ENCODE measurements at places on chromosomes 5 and 9.
A peak's percentile ranks its signal among the peaks of the same experiment; 100 is the strongest.

GRCh38 chr5:159027504-159027903 is 72.2 kb downstream of the EBF1 start:
- no peak for DNase-seq

DNA sequence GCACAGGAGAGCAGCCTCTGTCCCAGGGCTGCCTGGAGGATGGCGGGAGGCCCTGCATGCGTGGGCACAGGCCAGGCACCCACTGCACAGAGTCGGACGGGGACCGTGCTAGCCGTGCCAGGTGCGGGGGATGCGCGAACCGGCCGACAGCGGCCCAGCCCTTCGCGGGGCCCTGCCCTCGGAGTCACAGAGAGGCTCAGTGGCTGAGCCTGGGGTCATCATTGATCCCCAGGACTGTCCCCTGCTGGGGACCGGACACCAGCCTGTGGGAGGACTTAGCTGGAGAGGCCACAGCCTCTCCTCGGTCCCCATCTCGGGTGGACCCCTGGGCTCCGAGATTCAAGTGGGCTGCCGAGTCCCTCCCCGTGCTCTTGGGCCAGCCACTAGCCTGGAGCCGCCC is 19.1 kb upstream of the LAMC3 start:
- DNase-seq, result no peak

DNA sequence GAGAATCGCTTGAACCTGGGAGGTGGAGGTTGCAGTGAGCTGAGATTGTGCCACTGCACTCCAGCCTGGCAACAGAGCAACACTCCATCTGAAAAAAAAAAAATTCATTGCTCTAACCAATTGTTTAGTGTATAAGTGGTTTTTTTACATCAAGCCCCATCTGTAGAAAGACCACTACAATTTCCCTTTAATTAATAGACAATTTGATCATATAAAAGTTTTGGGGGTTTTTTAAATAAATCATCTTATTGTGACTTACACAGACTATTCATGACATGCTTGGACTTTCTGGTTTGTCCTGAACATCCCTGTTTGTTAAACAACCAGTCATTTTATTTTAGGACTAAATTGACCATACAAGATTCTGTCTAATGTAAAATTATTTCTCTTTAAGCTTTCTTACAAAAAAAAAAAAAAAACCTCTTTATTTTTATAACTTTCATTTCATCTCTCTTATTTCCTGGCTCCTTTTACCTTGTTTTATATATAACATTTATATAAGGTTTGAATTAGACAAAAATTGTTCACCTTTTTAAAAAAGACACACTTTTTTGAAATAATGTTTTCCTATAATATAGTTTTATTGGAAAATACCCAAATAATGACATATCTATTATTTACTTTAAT is 9.8 kb upstream of the FANCC start:
- DNase-seq, result no peak

DNA sequence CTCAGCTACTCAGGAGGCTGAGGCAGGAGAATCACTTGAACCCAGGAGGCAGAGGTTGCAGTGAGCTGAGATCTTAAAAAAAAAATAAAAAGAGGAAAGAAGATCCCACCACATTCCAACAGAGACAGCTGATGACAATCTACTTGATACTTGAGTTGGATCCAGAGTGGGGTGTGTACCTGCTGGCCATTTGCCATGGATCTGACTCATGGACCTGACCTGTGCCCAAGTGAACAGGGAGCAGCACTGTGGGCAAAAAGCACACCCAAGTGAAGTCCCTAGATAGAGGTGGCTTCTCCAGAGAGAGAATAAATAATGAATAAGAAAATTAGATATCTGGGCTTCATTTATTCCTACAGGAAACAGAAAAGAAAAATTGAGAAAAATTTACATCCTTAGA is 81.2 kb upstream of the MIER3 start:
- DNase-seq, result no peak

DNA sequence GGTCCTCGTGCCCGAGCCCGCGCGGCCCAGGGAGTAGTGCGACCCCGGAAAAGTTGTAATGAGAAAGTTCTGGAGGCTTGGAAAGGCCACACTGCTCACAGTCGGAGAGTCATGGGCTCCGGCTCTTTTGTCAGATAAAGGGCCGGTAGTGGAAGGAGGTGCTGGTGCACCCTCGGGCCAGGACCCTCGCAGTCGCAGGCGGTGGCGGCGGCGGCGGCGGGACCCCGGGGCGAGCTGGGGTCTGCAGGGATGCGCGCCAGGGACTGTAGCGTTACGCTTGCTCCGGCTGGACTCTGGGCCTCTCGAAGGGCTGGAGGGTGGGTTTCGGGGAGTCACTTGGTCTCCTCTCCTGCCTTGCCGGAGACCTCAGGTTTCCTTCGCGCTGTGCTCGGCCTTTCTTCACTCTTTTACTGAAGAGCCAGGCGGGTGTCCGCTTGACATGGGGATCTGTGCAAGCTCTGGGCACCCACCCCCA is 1.5 kb downstream of the RORB start:
- DNase-seq, result peak; percentile 23

DNA sequence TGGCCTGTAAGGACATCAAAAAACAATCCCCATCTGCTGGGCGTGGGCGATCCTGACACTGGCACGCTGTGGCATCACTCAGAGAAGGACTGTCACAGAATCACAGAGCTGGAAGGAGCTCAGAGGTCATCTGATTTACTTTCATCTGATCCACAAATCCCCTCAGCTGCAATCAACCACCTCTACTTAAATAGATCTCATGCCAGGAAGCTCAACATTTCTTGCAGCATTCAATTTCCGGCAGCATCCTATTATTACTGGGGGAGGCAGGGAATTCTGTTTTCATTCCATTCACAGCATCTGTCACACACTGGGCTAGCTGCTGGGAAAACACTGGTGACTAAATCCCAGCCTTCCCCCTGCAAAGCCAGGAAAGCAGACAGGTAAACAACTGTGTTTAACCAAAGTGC is 38.3 kb downstream of the RETREG1 start:
- DNase-seq, result no peak

- DNase-seq, result no peak
These were observed 6.8 kb upstream of the NSD1 start for GRCh38 chr5:177126771-177127170.

DNA sequence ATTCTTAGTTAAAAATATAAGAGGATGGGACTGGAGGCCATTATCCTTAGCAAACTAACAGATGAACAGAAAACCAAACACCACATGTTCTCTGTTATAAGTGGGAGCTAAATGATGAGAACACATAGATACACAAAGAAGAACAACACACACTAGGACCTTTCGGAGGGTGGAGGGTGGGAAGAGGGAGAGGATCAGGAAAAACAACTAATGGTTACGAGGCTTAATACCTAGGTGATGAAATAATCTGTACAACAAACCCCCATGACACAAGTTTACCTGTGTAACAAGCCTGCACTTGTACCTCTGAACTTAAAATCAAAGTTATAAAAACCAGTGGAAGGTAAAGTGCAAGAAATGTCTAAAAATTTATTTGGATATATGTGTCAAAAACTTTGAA is 1047.4 kb upstream of the C9orf72 start:
- no peak for DNase-seq

- no peak for DNase-seq
These were observed 43.9 kb downstream of the HRH2 start for GRCh38 chr5:175701797-175702196.

GRCh38 chr5:172534229-172535107 is 80.1 kb upstream of the SH3PXD2B start:
- DNase-seq, result peak; percentile 42

DNA sequence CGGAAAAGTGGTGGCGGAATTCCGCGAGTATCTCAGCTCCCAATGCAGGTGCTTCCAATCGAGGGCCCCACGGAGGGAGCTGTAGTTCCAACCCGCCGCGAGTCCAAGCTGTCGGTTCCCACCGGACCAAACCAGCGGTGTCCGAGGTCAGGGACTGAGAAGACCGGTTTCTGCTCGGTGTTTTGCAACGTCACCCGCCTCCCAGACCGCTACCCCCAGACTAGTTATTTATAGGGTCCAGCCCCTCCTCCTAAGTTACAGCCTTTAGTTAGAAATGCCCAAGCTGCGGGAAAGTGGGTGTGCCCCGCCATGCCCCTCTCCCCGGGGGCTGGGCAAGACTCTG is 677 bp upstream of the MYORG start:
- DNase-seq, result peak; percentile 61

DNA sequence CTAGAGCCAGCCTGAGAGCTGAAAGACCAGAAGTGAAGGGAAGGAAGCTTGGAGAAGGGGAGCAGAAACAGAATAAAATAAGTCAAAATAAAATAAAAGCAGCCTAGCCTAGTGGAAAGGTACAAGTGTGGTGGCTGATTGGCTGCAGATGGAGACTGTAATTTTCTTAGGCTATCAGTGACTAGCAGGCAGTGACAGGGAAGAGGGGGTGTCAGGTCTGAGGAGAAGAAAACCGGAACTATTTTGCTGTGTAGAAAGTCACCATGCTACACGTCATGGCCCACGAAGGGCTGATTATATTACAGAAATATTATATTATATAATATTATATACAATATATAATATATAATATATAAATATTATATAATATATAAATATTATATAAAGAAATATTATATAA is 98.1 kb upstream of the TAF11L2 start:
- DNase-seq, result no peak

DNA sequence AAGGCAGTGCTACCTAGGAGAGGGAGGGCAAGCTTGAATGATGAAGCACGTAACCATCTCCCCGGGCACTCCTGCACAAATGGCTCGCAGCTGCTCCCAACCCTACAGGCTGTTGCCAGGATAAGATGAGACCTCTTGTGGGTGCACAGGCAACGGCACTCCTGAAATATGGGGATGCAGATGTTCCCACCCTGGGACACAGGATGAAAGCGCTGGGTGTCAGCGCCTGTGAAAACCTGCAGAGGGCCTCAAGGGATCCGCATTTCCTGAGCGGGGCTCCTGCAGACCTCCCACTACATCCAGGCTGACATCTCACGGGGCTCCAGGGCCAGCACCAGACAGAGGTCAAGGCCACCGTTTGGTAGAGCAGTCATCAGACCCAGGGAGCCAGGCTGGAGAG is 60.7 kb downstream of the SMIM23 start:
- DNase-seq, result no peak

DNA sequence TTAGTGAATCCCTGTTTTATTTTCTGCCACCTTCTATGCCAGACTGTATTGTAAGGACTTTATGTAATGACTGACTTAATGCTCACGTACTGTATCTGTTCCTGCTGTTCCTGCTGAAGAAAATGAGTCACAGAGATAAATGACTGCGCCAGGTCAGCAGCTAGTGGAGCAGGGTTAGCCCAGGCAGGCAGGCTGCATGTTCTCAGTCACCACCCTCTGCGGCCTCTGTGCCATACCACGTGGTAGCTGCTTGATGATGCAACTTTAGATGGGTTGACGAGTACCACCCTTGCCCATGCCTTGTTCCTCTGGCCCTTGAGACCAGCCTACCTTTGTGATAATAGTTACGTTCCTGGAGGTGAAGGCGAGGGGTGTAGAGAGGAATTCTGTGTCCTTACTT is 161.9 kb downstream of the TRIO start:
- DNase-seq, result peak; percentile 92

DNA sequence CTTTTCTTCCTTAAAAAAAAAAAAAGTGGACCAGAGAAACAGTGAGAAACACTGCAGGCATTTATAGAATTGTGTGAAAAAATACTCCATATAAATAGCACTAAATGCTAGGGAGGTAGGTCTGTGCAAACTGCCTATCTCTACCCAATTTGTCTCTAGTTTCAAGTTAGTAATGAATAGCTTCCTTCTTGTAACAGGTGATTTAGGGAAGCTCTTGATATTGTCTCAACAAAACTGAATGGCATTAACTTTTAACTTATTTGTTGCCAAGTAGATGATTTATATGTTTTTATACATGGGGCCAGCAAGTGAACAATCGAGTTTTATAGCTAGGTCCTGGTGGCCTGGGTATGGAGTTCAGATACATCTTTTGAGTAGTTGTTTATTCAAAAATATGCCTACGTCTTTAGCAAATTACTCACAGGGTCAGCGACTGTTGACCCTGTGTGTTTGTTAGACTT is 283.6 kb downstream of the NR3C1 start:
- DNase-seq, result no peak

GRCh38 chr9:129231022-129231739 is 53.1 kb upstream of the IER5L start:
- DNase-seq, result no peak

DNA sequence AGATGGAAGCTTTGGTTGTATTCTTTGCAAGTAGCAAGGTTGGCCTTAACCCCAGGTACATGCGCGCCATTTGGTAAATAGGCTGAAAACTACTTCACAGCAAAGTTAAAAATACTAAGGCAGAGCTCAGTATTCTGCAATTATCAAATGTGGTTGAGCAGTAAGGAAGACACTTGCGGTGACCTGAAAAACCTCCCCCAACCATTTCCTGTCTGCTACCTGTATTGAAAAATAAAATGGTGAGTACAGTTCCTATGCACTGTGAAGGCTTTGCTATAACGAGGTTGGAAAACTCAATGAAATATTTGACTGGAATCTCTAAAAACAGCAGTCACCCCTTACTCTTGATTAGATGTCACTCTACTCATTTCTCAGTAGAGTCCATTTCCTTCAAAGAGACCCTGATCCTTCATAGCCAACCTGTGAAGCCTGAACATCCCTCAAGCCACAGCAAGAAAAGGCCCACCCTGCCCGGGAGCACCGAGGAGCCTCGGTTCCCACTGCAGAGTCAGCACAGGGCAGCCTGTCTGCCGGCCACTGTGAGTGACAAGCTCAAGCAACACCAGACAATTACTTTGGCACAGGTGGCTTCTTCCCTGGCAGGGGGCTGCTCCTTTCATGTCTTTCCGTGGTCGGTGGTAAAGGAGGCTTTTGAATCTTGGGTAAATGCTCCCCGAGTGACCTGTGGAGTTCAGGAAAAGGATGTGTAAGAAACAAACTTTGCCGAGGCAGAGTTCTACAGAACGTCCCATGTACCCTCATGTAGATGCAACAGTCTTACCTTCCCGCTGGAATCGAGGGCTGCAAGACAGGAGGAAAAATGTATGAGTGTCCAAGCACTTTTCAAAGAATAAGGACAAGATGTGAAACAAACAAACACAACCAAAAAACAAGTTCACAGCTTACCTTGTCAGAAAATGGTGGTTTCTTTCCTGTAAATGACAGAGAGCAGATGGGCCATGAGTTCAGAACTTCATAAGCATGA is 29.6 kb downstream of the C5orf58 start:
- no peak for DNase-seq

DNA sequence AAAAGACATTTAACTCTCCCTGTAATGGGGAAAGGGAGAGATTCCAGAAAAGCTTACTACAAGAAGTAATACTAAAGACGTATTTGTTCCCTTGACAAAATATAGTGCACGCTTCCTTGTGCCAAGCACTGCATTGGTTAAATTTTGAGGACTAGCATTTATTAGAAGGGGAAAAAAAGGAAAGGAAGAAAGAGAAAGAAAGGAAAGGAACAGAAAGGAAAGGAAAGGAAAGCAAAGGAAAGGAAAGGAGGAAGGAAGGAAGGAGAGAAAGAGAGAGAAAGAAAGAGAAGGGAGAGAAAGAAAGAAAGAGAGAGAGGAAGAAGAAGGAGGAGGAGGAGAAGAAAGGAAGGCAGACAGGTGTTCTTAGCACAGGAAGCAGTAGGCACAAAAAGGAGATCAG is 110.1 kb upstream of the CDH6 start:
- no peak for DNase-seq

GRCh38 chr5:85140471-85140870 is 755.8 kb upstream of the EDIL3 start:
- DNase-seq, result no peak

- DNase-seq, result no peak
These were observed 16.4 kb downstream of the LMAN2 start for GRCh38 chr5:177334781-177335700.

GRCh38 chr5:149682532-149683075 is 47.5 kb upstream of the PPARGC1B start:
- DNase-seq, result no peak

GRCh38 chr5:79590396-79590999 is 21.7 kb upstream of the TENT2 start:
- DNase-seq, result no peak

GRCh38 chr5:101390151-101390908 is 487.2 kb upstream of the ST8SIA4 start:
- peak; percentile 73 for DNase-seq

Measured in GM23248 (cell line).